ENCODE measurements at places on chromosomes 1 and 21. TPM values are rescaled to one million over a fixed set of nuclear protein-coding genes. Genes with fewer than 3 reads are reported as not detected.

DNA sequence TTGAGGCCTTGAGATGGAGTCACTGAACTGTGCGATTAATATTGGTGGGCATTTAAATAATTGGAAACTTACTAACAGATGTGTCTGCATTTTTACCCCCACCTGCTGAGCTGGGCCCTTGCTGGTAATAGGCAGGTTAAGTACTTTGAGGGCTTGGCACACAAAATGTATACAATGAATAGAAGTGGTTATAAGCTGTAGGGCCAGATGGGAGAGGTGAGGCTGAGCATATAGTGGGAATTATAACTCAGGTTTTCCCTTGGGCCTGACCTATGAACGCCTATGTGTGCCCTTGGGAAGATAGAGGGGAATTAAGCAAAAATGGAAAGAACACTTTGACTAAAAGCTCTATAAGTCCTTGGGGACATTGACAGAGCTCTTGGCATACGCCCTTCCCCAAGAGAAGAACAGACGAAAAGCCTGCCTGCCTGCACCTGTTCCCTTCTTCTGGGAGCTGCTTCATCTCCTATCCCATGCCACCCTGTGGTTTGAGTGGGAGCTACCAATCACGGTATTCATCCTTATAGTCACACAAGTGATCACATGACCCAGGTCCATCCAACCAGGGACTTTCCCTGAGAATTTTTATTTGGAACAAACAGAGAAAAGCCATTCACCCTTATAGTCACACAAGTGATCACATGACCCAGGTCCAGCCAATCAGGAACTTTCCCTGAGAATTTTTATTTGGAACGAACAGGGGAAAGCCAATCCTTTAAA is 260.7 kb upstream of the CSF3R start:
- no peak for DNase-seq

DNA sequence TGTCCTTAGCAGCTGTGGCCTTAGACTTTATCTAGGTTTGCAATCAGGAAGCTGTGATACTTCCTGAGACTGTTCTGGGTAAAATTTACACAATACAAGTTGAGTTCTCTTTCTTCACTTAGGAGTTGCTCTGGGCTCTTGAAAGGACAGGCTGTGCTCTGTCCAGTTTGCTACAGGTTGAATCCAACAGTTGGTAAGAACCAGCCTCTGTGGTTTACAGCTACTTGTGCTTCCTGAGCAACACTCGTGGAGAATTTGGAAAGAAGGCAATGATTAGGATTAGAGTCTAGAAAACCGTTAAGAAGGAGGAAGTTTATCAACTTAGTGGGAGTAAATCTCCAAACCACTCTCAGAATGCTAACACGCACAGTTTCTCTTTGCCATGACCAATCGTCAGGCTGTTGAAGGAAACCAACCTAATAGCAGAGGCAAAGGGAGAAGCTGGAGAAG is 26.8 kb downstream of the GFI1 start:
- no peak for DNase-seq

DNA sequence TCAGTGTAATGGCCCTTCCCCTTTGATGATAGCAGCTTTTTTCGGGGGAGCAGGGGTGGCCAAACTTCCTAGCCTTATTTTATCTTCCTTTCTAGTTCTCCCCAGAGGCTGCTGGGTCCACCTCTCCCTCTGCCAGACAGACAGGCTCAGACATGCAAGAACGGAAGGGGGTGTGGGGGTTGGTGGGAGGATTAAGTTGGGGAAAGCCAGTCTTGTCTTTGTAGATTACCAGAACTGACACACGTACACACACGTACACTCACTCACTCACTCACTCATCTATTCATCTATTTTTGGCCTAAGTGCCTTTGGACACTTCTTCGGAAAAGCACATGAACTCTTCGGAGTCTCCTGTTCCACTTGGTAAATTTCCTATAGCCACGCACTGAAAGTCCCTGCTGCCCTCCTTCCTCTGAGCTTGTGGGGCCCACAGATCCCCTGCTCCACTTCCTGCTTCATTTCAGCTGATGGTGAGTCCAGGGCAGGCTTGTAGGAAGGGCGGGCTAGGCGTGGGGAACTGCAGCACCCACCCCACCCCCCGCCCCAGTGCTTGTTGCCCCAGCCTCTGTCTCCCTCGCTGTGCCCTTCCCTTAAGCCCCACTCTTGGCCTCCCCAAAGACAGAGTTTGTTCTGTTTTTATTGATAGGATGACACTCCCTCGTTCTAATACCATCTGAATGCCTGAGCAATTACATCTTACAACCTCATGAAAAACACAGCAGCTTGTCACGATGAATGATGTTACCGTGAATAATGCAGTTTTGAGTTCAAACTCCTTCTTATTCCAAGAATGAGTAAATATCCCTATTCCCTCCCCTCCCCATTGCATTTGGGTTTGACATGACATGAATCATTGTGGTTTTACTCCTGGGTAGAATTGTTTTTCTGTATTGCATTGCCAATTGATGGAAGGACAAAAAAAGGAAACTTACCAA is 60.7 kb upstream of the ATP5PO start:
- DNase-seq = peak; percentile 99

DNA sequence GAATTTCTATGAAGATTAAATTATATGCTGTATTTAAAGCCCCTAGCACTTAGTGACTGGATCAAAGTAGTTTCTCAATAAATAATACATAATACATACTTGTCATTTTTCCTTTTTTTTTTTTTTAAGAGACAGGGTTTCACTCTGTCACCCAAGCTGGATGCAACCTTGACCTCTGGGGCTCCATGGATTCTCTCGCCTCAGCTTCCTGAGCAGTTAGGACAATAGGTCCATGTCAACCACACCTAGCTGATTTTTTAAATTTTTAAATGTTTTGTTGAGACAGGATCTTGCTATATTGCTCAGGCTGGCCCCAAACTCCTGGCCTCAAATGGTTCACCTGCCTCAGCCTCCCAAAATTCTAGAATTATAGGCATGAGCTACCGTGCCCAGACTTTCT is 5.9 kb downstream of the ACADM start:
- DNase-seq = no peak

DNA sequence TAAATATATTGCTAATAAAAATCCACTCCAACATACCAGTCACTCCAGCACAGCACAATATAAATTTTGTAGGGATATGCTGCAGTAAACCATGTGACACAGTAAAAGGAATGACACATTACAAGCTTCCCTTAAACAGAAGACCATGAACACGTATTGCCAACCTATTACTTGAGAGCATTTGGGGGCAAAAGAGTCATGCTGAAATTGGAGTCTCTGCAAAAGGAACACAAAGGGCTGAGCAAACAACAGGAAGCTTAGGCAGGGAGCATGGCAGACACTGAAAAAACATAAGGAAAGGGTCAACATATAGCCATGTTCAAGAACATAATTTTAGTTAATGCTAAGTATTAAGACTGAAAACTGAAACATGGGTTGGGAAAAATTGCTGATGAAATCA is 214.5 kb downstream of the SMYD3 start:
- DNase-seq = no peak

DNA sequence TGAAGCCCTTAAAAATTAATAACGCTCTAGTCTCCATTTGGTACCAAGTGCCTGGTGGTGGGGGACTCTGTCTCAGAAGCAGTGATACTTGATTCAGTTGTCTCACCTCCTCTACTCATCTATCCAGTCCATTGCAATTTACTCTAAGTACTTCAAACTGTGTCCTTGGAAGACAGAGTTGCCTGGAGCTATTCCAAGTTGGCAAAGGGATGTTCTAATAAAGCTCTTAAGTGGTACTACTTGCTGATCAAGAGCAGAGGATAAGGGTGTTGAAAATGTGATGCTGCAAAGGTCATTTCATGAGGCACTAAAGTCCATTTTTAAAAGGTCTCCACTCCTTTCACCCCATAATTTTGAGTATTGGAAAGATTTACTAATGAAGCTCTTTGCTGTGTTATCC is 142.2 kb downstream of the NFIA start:
- DNase-seq = no peak

DNA sequence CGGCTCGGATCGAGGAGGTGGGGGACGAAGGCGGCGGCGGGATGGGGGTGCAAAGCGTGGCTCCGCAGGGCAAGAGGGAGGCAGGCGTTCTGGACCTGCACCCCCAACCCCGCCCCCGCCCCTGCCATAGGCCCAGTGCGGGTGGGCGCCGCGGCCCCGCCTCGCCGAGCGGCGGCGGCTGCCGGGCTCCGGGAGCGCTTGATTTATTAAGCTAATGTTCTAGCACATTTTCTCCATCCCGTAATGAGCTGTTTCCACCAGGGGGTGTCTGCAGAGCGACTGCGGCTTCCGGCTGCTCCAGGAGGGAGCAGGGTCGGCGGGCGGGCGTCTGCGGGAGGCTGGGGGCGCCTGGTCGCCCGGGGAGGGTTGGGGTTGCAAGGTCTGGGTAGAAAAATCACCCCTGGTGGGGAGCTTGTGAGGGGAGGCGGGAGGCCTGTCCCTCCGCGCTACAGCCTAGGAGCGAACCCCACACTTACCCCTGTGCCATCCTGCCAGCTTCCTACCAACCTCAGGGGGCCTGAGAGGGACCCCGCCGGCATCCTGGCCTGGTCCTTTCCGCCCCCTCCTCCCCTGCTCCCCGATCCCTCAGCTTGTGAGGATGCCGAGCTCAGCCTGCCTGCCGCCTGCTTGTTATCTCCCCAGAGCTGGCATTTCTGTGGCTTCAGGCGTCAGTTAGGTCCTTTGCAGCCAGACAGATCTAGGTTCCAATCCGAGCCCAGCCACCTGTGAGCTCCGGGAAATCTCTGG is 48.5 kb upstream of the ACOT11 start:
- DNase-seq = no peak

DNA sequence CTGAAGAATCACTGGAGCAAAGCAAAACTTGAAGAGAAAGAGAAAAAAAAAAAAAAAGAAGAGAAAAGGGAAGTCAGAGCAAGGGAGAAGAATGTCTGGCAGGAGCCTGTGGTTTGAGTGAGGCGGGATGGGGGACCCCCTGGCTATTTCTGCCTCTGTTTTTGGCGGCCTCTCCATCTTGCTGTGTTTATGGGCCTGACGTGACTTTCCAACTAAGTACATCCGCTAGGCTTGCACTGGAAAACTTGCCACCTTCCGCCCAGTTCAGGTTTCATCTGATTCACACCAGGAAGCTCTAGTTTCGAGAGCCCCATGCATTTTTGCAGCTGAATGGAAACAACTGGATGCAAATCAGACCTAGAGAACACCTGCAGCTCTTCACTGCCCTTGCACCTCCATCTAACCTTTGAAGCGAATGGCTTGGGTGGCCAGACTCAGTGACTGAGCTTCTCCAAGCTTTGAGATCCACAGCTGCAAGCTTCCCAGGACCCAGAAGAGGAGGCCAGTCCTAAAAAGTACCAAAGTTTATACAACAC is 28.0 kb downstream of the TBX15 start:
- DNase-seq = no peak

DNA sequence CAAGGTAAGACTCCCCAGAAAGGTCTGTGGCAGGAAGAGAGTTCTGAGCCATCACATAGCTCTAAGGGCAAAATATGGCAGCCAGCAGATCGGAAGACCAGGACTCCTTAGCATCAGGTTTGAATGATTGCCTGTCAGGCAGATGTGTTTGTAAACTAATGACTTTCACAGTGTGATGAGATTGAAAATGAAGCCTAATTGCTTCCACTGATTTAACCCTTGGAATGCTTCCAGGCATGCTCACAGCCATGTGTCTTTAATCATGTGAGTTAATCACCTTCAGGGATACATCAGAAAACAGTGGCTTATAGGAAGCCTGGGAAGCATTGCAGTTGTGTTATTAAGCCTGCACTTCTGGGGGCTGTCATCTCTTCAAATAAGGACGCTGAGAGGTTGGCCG is 82.8 kb downstream of the LRRC53 start:
- DNase-seq = no peak

ATP8B2 gene
- total RNA-seq = 23.1 TPM

PPFIA4 gene
- total RNA-seq = 0.25 TPM

NTRK1 gene
- total RNA-seq = not detected

CD84 gene
- not detected for total RNA-seq

GCSAML gene
- total RNA-seq = not detected

All from foreskin keratinocyte (primary cell).